ENCODE measurements at places on chromosomes 4 and X. TPM values are rescaled to one million over a fixed set of nuclear protein-coding genes. Genes with fewer than 3 reads are reported as not detected.

Gene MID1IP1
- polyA plus RNA-seq = 209 TPM

DNA sequence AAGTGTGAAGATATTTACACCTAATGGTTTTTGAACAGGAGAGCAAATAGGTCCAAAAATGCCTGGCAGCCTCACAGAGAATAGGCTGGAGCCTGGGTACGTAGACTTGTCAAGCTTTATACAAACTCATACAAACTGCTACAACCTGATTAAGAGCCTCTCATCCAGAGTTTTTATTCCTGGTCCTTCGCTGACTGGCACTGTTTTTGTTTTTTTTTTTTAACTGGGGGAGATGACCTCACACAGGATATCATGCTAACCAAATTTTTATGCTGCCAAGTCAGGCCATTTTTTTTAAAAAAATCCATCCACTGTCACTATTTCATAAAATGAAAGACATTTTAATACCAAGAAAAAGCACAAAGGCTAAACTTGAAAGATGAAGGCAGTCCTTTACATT, 1.9 kb downstream of the FAM114A1 start:
- H3K27me3 ChIP-seq = no peaks in the 10 kb centered on the region
- DNase-seq = no peak
- H3K4me3 ChIP-seq = no peak overlapping the region
- no peaks in the 10 kb centered on the region for H3K36me3 ChIP-seq
- no peak overlapping the region for H3K27ac ChIP-seq

Gene PNMA3
- polyA plus RNA-seq = 4.7 TPM

- H3K4me3 ChIP-seq = no peak overlapping the region
- H3K27me3 ChIP-seq = no peaks in the 10 kb centered on the region
- no peaks in the 10 kb centered on the region for H3K4me1 ChIP-seq
- DNase-seq = no peak
Observed at GRCh38 chr4:117134386-117134785, 49.0 kb upstream of the TRAM1L1 start.

Gene SLC38A5
- polyA plus RNA-seq = 135 TPM
